Activated CD4-positive, alpha-beta T cell treated with anti-CD3 and anti-CD28 coated beads, Interleukin-2, amount 50 U/mL, for 48 hours (primary cell): ENCODE measurements at places on chromosomes 5 and 9.

GRCh38 chr5:103513701-103514100 is 48.9 kb downstream of the NUDT12 start:
- no peak for DNase-seq

- DNase-seq, result no peak
Observed at GRCh38 chr5:14411216-14411615, 170.4 kb upstream of the OTULINL start.

- DNase-seq, result no peak
Observed at GRCh38 chr5:125750147-125750860, 672.9 kb upstream of the GRAMD2B start.

DNA sequence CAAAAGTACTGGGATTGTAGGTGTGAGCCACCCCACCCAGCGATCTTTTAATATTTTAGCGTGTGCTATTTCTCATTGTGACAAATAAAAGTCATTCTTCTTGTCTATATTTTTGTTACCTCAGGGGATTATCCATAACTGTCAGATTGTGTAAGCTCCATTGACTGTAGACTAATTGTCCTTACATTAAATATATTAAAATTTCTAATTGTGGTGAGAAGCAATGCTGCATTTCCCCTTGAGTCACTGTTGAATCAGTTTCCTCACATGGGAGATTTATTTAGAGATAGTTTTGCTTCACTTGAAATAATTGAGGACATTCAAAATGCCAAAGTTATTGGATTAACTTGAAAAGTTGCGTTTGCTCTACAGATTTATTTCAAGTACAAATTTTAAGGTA is 782.4 kb upstream of the WWC1 start:
- DNase-seq, result no peak

- no peak for DNase-seq
Observed at GRCh38 chr5:10699987-10700386, 61.0 kb downstream of the DAP start.
